ENCODE measurements at places on chromosomes 13 and 19.

- DNase-seq, result no peak
Measured at GRCh38 chr19:29855741-29856500, 44.1 kb downstream of the CCNE1 start.

DNA sequence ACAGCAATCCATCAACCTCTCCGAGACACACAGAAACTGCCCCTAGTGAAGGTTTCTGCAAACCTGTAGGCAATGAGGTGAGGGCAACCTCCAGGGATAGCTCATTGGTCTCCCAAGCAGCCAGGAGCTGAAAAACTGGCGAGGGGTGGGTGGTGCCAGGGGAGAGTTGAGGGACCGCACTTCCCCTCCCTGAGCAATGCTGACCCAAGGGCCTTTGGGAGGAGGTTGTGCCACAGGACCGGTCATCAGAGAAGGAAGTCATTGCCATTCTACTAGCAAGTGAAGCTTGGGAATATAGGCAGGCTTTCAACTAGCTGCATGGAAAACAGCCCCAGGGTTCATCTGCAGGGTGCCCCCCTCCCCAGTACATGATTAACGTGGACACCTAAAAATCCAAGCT, 23.1 kb upstream of the MED4 start:
- DNase-seq, result no peak

DNA sequence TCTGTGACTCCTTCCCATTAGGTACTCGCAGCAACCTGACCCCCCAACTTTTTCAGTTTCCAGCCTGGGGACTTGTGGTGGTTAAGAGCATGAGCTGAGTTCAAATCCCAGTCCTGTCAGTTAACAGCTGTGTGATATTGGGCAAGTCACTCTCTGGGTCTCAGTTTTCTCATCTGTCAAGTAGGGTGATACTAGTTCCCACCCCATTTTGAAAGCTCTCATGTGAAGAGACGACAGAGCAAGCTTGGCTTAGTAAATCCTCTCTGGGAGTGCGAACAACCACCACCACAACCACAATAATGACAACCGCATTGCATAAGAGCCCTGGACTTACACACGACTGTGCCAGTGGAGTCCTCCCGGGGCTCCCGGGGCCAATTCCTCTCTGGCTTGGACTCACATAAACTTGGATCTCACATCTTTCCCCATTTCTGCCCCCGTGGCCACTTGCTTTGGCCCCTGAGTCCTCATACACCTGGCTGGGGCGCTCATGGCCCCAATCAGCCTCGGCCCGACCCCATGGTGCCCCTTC, 454 bp downstream of the BLVRB start:
- DNase-seq, result no peak

- no peak for DNase-seq
Measured at GRCh38 chr13:93318534-93319254, 92.1 kb downstream of the GPC6 start.

GRCh38 chr13:38008636-38009035, 139.1 kb upstream of the TRPC4 start:
- DNase-seq, result no peak

GRCh38 chr19:18161636-18162002, 8.7 kb downstream of the PIK3R2 start:
- no peak for DNase-seq

GRCh38 chr13:110150384-110151101, 156.4 kb downstream of the COL4A1 start:
- DNase-seq, result no peak

All from stimulated activated CD4-positive, alpha-beta T cell treated with anti-CD3 and anti-CD28 coated beads, Interleukin-4, amount 100 ng/mL, for 1 hour (primary cell).